RWPE2 (cell line): ENCODE measurements at places on chromosomes 6 and 20.

- DNase-seq, result no peak
Observed at GRCh38 chr6:34539181-34539580, 16.9 kb downstream of the SPDEF start.

DNA sequence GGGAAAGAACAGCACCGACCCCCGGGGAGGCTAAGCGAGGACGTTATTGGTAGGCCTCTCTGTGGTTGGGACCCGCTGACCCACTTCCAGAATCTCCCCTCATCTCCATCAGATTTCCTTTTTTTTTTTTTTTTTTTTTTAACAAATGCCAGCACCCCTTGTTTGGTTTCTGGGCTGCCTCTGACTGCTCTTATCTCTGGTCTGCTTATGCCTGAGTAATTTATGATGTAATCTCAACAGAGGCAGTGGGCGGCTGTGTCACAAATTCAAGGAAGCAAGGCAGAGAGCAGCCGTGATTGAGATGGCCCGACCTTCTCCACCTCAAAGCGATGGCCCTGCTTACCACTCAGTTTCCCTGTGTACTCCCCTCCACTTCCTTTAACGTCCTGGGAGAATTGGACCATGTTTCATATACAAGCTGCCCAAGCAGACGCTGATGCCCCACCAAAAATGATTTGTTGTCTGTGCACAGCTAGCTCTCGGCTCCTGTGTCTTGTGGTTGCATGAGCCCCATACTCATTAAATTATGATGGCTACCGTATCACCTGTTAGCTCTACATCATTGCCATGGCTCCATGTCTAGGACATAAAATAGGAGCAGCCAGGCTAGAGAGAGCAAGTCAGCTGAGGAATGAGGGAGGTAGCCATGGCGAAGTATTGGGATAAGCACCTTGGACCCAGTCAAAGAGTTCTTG, 98.1 kb downstream of the ZNF217 start:
- DNase-seq, result no peak

DNA sequence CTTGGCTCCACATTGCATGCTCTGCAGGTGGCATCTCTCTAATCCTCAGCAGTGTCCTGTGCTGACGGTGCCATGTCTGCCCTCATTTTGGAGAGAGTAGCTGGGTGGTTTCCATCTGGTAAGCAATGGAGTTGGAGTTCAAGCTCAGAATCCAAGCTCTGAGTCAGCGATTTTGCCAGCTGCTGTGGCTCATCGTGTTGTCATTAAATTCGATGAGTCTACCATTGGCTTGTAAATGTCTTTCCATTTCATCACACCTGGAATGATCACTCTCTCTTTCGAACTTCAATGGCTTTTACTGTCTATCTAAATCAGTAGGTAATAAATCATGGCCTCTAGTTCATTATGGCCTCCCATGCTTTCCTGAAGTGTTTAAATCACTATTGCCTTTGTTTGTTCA, 378.5 kb upstream of the TSHZ2 start:
- no peak for DNase-seq

DNA sequence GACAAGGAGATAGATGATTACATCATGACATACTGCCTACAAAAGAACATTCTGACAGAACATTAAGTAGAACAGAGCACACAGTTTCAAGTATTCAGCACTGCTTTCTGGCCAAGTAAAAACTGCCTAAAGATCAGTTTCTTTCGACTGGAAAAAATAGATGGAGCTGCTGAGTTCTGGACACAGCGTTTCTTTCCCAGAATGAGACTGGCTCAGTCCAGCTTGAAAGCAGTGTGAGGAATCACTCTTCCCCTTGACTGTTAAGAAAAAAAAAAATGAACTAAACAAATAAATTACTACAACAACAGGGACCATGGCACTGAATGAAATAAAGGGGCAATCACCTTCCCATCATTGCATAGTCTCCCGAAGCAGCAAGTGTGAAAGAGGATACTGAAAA, 4.4 kb upstream of the LYRM2 start:
- no peak for DNase-seq

DNA sequence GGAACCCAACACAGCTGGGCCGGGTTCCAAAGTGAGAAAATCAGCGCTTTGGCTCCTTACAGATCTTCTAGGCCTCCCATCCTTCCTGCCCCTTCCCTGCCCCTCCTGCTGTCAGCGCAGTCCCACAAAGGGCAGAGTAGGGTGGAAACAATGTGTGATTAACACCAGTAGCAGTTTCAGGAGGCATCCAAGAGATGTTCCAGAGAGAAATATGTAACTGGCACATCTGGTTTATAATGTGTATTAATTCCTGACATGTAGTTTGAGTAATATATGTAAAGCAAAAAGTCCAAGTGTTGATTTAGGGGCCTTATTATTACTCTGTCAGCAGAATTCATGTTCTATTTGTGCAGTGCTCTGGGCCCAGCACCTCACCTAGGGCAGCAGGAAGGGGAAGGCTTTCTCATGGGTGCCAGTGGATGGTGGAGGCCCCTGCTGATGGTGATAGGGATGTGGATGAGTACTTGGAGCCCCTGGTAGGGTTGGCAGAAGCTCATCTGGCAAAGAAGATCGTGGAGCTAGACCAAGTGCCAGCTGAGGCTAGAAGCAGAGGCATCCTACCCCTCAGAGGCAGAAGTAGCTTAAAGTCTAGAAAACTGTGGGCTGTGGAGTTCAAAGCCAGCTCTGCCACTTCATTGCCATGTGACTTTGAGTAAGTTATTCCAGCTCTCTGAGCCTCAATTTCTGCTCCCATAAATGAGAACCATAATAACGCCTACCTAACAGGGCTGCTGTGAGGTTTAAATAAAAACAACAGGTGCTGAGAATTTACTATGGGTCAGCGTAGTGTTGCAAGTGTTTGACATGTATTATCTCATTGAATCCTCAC, 22.4 kb upstream of the RALY start:
- DNase-seq, result peak; percentile 40

DNA sequence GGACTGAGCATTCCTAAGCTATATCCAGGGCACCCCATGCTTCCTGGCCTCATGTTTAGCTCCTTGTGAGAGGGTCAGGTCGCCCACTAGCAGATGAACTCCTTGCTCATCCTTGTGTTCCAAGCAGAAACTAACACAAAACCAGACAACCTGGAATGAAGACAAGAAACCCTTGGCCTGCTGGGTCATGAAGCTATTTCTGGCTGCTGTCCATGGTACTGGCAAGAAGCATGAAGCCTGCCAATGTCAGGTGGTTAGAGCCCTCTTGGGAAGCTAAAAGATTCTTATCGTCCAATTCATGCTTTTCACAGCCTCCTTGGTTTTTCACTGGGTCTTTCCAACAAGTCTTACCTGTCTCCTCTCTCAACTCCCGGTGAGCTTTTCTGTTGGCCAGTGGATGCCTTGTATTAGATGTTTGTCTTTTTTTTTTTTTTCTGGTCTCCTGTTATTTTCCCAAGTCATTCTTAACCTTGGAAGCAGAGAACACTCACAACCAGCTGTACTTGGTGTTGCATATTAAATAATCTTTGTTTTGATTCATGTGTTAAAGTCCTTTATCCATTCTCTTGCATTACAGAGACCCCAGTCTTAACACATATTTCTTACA, 180.3 kb downstream of the ANKRD60 start:
- DNase-seq, result no peak

DNA sequence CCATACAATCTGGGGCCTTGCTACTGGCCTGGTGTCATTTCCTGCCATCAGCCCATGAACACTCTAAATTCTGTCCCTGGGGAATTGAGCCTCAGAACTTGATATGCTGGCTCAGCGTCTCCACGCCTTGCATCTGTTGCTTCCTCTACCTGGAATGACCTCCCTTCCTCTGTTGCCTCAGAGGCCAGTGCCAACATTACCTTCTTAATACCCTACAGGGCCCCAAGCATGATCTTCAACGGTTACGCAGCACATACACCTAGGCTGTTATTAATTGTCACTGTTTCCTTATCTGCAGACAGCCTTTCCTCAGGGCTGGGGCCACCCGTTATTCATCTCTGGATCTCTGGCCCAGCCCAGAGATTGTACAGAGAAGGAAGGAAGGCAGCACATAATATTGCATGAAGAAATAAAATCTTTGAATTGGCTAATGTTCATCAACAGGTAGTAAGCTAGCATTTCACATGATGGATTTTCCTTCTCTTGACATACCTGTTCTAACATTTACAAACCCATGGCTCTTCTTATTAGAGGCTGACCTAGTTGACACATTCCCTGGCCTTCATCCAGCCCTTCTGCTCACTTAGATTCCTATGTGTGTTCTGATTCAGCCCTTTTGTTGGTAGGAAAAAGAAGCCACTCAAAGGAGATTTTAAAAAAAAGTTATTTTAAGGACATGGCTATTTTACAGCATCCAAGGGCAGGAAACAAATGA, 8.4 kb upstream of the RNF182 start:
- no peak for DNase-seq
